ENCODE measurements at places on chromosomes 2 and 18. TPM values are rescaled to one million over a fixed set of nuclear protein-coding genes. Genes with fewer than 3 reads are reported as not detected.

TTC31 gene
- 9.6 TPM for total RNA-seq

CUL3 gene
- 43.5 TPM for total RNA-seq

SERPINB3 gene
- not detected for total RNA-seq

KIDINS220 gene
- 36.1 TPM for total RNA-seq

GRCh38 chr2:237427769-237428506 lies 14.0 kb upstream of the COL6A3 start:
- no peak for DNase-seq

GRCh38 chr2:126981476-126981875 lies 82.8 kb downstream of the TEX51 start:
- DNase-seq: no peak

DNA sequence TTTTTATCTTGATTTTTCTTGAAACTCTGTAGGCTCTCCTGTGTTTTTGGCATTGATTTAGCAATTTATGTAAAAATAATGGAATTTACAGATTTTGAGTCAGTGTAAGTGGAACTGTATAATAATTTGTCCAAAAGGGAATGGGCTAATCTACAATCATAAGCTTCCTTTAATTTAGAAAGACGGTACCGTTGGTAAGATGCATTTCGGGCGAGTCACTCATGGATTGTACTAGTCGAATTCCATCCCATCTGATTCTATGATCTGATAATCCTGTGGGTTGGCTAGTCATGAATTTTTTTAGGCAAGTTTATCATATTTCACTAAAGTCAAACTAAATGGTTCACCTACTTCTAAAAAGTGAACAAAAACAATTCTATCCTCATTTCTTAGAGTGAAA lies 133.4 kb downstream of the ZNF407 start:
- DNase-seq: no peak

DNA sequence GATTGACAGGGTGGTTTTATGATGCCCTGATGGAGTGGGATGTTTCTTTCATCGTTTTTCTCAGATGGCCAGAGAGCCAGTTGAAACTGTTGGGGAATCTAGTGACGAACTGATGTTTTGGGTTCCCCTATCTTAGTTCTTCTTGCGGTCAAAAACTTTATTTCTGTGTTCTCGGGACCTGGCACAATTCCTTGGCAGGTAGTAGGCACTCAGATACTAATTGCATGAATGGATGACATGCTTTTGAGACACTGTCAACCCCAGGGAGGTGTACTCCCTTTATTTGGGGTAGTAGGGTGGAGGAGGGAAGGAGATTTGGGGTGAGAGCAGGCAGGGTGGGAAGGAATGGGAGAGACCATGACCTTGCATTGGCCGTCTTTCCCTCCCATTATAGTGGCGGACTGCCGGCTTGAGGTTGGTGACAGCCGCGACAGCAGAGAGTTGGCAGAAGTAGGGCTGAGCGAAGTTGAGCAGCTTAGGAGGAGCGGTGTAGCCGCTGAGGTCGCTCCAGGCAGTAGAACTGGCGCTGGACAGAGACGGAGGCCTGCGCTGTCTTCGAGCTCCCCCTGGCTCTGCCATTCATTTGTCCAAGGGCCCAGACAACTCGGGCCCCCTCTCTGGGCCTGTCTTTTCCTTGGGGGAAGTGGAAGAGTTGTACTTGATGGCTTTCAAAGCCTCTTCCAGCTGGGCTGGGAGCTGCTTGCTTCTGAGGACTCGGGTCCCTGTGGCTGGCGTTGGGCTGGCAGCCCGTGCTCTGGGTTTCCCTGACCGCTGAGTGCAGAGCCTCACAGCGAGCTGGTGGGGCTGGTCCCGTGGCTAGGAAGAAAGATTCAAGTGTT lies 2.6 kb downstream of the TET3 start:
- DNase-seq: no peak

DNA sequence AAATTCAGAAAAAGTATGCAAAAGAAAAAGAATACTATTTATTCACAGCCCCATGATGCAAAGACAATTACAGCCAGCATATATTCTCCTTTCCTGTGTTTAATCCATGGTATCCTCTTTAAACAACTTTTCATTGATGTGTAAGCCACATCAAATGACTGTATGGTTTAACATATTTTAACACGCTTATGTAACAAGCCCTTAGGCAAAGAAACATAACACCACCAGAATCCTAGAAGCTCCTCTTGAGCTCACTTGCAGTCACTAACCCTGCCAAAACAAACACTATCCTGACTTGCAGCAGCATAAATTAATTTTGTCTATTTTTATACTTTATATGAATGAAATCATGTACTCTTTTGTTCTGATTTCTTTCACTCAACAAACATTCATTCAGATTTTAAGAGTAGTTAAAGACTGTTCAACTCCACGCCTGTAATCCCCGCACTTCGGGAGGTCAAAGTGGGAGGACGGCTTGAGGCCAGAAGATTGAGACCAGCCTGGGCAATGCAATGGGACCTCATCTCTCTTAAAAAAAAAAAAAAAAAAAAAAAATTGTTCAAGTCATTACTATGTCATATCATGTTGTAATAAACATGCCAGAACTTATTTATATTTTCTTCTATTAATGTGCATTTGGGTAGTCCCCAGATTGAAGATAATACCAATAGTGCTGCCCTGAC lies 226.3 kb downstream of the NBAS start:
- DNase-seq: no peak

DNA sequence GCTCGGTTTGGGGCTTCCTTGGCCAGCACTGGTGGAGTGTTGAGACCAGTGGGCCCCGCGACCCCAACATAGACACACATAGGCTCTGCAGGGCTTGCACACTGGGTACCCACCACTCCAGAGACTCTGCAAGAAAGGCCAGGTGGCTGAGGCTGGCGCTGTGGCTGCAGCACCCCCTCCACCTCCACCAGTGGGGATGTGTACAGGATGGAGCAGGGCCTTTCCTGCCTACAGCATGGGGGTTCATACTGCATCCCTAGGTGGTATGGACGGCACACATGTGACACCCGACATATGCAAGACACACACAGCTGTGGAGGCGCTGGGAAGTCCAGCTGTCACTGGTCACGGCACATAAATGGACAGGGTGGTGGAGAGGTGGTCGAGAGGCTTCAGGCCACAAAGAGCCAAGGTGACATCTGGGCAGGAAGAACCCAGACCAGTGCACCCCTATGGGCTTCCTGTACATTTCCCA lies 1.3 kb downstream of the RNPEPL1 start:
- DNase-seq: no peak

DNA sequence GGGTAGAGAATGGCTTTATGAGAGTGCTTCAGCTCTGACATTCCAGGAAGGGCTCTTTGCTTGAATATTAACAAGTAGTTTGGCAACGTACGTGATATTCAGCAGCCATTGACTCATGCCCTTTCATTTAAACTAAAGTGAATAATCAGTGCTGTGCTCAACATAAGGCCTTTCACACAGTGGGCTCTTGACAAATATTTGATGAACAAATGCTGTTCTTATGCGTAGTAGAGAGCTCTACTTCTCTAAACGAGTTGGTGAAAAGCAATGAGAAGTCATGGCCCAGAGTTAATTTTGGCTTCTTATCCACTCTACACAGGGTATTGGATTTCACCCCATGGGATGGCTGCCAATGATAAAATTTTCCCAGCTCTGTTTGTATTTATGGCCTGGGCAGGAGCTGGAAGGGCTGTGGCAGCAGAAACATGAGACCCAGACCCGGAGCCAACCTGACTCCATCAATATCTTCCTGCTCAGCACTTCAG lies 338.9 kb downstream of the CCDC85A start:
- DNase-seq: no peak

DNA sequence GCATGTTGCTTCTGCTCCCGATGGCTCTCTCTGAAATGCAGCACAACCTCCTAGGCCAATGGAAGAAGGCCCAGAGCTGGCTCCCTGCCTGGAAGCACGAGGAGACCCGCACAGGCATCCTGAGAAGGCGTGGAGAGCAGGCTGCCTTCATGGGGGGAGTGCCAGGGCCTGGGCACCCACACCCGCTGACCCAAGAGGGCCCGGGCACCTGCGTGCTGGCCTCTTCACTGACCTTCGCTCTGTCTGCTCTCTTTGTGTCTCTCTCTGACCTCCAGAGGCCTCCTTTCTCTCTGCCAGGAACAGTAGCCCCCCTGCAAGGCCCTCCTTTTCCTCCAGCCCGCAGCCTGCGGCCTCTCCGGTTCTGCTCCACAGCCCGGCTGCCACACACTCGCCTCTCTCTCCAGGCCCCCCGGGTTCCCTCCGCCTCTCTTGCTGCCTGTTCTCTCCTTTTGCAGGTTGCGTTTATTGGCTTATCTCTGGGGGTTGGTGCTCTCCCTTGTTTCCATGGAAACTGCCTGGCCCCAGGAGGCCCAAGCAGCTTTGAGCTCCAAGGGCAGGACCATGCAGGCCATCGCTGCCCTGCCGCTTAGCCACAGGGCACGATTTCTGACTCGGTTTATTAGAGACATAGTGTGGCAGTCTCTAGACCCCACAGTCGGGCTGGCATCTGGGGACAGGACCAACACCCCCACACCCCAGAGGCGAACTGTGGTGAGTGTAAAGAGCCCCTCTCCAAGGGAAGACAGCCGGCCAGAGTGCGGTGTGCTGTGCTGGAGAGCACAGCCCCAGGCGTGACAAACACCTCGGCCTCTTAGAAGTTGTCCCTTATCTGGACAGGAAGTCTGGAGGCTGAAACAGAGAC lies 1.7 kb downstream of the MZT2B start:
- no peak for DNase-seq

DNA sequence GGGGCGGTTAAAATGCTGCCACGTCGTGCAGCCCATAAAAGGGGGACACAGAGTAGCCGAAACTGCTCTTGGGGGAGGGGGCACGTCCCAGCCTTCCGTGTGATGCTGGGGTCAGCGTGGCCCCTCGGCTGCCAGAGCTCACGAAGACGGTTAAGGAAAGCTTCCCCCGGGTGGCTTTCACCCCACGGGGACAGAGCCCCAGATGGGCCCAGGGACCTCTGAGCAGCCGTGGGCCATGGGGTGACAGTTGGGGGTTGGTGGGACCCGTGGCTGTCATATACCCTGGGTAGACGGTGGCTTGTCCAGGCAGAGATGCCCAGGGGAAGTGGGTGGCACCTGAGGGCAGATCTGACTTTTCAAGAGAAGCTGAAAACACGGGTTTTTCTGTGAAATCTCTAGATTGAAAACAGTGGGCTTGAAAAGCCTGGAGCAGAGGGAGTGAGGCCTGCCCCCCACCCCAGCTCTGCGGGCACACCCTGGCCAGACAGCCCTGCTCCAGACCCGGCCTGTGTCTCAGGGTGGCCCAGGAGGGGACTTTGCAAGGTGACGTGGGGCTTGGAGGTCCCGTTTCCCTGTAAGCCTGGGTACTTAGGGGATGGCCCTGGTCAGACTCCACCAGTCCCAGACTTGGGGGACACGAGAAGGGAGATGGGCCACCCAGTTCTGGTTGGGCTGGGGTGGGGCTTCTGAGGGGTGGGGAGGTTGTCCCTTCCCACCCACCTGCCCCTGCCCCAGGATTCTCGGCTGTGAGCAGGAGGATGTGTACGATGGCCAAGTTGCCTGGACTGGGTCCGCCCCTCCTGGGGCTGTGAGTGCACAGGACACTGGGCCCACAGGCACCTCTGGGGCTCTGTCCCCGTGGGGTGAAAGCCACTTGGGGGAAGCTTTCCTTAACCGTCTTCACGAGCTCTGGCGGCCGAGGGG lies 652 bp downstream of the NEU4 start:
- no peak for DNase-seq

DNA sequence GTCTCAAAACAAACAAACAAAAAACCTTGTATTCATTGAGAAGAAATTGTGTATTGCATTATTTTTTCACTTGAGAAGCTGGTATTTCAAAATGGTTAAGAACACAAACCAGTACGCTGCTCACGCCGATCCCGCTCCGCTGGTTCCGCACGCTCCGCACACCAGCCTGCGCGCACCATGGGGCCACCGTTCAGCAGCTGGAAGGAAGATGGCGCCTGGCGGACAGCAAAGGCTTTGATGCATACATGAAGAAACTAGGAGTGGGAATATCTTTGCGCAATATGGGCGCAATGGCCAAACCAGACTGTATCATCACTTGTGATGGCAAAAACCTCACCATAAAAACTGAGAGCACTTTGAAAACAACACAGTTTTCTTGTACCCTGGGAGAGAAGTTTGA lies 75.7 kb downstream of the RBM43 start:
- DNase-seq: no peak

GRCh38 chr2:76444732-76445131 lies 734.0 kb upstream of the GCFC2 start:
- DNase-seq: no peak

DNA sequence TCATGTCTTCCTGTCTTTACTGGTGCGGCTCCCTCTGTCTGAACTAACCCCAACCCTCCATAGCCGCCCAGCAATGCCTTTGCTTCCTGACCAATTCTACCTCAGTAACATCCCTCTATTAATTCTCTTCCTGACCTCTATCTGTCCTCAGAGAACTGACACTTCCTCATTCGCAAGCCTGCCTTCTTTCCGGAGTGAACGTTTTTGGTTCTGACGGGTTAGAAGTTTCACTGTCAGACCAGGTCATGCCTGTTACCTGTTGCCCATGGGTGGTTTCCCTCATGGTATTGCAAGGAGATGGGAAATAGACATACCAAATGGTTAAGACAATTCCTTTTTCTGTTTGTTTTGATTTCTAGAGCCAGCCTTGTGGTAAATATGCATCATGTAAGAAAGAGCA lies 453.4 kb upstream of the SLC14A2 start:
- no peak for DNase-seq

GRCh38 chr18:79528846-79529245 lies 133.1 kb downstream of the NFATC1 start:
- DNase-seq: peak; percentile 69

GRCh38 chr2:139480161-139480650 lies 700.0 kb upstream of the NXPH2 start:
- no peak for DNase-seq

- DNase-seq: no peak
Measured at GRCh38 chr2:177595126-177595845, 202.7 kb downstream of the AGPS start.

DNA sequence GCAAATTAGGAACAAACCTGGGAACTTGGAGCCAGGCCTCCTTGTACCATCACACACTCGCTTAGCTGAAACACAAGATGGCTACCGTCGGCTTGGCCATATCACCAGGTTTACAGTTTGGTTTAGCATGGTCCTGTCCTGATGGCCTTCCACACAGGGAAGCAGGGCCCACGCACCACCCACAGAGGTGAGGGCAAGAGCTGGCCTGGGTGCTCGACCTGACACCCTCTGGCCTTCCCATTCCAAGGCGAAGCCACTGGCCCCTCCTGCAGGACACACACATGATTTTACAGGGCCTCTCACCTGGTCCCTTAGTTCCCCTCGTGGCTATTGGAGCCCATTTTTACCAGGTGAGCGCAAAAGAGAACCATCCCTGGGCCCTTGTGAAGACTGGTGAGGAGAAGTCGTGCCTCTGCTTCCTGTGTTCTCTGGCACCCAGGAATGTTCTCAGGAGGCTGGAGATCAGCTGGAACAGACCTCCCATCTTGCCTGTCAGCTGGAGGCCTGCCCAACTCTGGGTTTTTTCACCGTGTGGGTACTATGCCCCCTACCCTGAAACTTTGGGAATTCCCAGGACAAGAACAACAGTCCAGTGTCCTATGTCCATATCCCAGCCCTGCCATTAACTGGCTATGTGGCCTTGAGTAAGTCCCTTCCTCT lies 53.0 kb upstream of the FOSL2 start:
- DNase-seq: no peak

- DNase-seq: no peak
Measured at GRCh38 chr2:233312874-233313273, 5.3 kb downstream of the SAG start.
